Stimulated activated CD4-positive, alpha-beta T cell treated with anti-CD3 and anti-CD28 coated beads, Interleukin-2, amount 100 ng/mL, for 24 hours (primary cell): ENCODE measurements at places on chromosomes 7 and 10.

DNA sequence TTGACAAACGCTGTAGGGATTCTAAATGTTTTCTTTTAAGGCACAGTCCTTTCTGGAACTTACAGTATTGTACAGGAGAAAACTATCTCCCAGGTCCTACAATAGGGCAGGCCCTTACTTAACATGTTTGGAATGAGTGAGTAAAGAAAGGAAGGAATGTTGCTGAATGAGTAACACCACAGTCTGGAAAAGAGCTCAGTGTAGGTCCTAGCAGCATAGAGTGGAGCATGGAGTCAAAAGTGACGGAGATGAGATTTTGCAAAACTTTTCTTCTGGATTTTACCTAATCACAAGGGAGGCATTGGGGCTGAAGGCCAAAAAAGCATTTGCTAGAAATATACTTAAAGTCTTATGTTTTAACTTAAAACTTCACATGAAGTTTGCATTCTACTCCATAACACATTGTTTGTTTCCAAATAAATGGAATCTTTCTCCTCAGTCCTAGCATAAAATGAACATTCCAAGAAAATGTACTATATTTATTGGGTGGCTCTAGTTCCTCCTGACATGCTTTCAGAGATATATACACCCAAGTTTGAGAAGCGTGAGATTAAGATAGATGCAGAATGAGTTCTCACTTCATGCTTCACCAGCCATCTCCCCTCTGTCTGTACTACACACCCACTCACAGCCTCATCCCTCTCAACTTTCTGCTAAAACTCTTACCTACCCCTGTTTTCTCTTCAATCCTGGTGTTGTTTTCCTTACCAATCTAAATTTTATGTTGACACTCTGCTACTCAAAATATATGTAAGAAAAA, 20.2 kb upstream of the ADD3 start:
- DNase-seq = no peak

- no peak for DNase-seq
Measured at GRCh38 chr7:10662491-10662890, 311.2 kb upstream of the PHF14 start.

DNA sequence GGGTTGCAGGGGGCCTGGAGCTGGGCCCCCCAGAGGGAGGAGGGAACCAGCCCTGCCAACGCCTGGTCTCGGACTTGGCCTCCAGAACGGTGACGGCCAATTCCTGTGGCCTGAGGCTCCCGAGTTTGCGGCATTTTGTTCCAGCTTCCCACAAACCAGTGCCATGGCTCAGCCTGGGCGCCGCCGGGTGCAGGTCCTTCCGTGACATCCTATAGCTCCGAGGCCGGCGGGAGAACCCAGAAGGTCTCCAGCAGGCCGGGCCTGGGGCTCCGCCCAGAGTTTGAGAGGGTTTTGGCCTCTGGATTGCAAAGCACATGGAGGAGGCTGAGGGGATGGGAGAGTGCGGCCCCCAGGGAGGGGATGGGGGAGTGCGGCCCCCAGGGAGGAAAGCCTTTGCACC, 92.6 kb downstream of the UNCX start:
- DNase-seq = no peak

DNA sequence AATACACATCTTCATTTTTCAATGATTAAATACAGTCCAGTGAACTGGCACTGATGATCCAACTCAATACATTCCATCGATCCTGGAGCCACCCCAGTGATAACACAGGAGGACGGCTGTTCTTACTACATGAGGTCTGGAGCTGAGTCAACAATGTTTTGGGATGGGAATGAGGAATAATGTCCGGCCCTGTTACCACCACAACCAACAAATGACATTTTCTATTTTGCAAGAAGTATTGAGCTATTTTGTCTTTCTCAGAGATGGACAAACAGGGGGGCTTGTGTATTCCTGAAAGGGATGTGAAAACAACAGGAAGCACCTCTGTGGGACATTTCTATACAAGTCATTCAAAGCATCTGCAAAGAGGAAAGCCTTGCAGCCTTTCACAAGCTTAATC, 249.2 kb downstream of the PARD3 start:
- DNase-seq = no peak

- no peak for DNase-seq
Measured at GRCh38 chr7:81234896-81235295, 316.0 kb upstream of the SEMA3C start.

- no peak for DNase-seq
Measured at GRCh38 chr10:51806079-51806835, 106.9 kb upstream of the CSTF2T start.

- DNase-seq = no peak
Measured at GRCh38 chr10:21174715-21175495, 277.8 kb upstream of the NEBL start.

DNA sequence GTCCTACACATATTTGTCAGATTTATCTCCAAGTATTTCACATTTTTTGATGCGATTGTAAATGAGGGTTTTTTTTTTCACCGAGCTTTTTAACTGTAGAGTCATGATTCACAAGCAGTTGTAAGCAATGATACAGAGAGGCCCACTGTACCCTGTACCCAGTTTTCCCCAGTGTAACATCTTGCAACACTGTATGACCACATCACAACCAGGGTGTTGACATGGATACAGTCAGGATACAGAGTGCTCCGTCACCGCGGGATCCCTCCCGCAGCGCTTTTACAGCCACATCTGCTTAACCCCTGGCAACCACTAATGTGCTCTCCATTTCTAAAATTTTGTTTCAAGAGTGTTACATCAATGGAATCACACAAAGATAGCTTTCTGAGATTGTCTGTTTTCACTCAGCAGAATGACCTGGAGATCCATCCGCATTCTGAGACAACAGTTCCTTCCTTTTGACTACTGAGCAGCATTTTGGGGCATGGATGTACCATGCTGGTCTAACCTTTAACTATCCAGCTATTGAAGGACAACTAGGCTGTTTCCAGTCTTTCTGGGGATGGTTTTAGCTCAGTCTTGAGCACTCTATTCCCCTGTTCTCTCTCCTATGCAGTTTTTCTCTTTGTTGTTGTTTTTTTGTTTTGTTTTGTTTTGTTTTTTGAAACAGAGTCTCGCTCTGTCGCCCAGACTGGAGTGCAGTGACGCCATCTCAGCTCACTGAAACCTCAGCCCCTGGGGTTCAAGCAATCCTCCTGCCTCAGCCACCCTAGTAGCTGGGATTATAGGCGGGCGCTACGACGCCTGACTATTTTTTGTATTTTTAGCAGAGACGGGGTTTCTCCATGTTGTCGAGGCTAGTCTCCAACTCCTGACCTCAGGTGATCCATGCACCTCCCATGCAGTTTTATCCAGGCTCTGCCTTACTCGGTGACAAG, 25.9 kb downstream of the GPRIN2 start:
- no peak for DNase-seq

- DNase-seq = no peak
Measured at GRCh38 chr10:97333351-97333600, 1.3 kb downstream of the FRAT2 start.

- no peak for DNase-seq
Measured at GRCh38 chr10:17368708-17369272, 85.6 kb downstream of the ST8SIA6 start.

GRCh38 chr7:3356173-3356572, 55.1 kb downstream of the SDK1 start:
- DNase-seq = no peak

DNA sequence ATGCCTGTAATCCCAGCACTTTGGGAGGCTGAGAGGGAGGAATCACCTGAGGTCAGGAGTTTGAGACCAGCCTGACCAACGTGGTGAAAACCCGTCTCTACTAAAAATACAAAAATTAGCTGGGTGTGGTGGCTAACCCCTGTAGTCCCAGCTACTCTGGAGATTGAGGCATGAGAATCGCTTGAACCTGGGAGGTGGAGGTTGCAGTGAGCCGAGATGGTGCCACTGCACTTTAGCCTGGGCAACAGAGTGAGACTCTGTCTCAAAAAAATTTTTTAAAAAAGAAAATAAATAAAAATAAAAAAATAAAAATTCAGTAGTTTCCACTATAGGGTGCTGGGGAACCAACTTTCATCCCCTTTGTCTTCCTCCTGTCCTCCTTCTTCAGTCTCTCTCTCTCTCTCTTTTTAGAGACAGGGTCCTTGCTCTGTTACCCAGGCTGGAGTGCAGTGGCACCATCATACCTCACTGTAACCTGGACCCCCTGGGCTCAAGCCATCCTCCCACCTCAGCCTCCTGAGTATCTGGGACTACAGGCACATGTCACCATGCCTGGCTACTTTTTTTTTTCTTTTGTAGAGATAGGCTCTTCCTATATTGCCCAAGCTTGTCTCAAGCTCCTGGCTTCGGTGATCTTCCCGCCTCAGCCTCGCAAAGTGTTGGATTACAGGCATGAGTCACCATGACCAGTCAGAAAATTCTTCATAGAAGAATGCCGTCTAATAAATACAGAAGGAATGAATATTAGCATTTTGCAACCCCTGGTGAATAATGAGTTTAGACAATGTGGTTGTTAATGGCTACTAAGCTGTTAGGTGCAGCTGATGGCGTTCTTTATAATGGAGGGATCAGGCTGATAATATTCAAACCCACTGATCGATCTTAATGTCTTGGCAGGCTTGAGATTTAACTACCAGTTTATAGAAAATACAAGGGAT, 20.6 kb downstream of the RBM20 start:
- no peak for DNase-seq

- DNase-seq = no peak
Measured at GRCh38 chr10:52472406-52473146, 158.5 kb downstream of the DKK1 start.

DNA sequence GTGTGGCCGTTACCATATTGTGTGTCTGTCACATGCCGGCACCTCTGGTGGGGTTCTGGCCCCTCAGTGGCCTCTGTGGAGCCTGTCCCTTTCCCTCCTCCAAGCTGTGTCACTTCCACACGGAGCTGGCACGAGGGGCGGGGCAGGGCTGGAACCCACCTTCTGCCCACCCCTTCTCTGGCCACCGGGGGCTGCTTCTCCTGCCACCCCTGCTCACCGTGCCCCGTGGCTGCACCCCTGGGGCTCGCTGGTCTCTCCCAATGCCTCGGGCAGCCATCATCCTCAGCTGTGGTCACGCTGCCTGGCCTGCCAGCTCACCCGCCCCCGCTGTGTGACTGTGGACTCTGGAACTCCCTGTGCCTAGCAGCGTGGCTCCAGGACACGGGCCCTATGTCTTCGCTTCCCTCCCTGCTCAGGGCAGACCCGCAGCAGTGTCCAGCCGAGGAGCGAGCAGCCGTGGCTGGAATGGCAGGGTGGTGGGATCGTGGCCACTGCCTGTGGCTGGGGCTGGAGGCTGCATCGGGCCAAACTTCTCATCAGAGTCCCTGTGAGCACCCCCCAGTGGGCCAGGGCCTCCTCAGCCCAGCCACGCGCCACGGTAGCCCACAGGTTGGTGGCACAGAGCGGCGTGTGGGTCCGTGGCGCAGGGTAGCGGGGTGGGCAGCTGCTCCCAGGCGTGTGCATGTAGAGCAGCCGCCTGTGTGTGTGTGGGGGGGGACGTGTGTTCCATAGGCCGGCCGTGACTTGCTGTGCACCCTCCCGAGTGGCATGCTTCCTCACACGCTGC, 8.1 kb downstream of the TTYH3 start:
- no peak for DNase-seq

DNA sequence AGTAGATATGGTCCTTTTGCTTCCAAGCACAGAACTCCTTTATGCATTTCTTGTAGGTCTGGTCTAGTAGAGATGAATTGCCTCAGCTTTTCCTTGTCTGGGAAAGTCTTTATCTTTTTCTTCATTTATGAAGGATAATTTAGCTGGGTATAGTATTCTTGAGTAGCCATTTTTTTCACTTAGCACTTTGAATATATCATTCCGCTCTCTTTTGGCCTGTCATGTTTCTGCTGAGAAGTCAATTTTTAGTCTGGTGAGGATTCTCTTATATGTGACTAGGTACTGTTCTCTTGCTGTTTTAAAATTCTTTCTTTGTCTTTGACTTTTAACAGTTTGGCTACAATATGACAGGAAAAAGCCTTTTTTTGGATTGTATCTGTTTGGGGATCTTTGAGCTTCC, 68.6 kb upstream of the IMMP2L start:
- no peak for DNase-seq

- DNase-seq = no peak
Measured at GRCh38 chr10:43026039-43026973, 50.6 kb upstream of the RET start.

GRCh38 chr10:49300140-49300974, 1.4 kb downstream of the C10orf71 start:
- no peak for DNase-seq

- no peak for DNase-seq
Measured at GRCh38 chr7:17097668-17098297, 200.7 kb upstream of the AHR start.

GRCh38 chr10:73809061-73809818, 2.2 kb downstream of the NDST2 start:
- no peak for DNase-seq

DNA sequence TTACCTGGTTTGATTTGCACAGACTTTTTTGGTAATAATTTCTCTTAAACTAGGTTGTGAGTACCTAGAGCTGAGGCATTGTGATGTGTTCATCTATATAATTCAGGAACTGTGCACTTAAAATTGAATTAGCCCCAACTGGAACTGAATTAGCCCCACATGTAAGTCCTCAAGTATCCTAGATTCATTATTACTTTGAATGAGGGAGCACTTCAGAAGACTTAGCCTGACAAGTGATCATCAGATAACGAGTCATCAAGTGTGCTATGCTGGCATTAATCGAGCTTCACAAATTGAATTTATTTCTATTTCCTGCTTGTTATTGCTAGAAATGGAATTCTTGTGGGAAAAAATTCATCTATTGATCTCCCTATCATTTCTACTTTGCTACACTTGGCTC, 323.4 kb upstream of the SEMA3D start:
- DNase-seq = no peak

DNA sequence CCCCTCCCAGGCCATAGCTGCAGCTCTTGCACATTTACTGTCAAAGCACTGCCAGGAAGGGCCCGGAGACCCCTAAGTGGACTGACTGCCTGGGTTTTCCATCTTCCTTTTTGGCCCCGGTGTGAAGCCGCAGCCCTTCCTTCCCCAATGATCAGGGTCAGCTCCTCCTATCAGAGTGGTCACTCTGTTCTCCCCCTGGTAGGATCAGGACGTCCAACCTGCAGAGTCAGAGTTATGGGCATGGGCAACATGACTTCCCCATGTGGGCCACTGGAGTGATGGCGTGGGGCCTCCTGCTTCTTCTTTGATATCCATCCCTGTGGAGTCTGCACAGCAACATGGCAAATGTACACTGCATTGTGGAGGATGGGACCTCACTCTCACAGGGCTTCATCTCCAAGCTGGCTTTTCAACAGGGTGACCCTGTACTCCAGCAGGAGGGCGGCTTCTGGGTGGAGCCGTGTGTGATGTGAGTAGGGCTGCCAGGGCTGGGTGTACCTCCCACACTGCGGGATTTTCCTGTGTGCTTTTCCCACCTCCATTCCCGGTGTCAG, 6.4 kb upstream of the RAMP3 start:
- DNase-seq = no peak

- DNase-seq = peak; percentile 95
Measured at GRCh38 chr10:101060036-101060950, 1.5 kb upstream of the KAZALD1 start.

- no peak for DNase-seq
Measured at GRCh38 chr10:17216217-17216900, 11.7 kb upstream of the VIM start.

- no peak for DNase-seq
Measured at GRCh38 chr7:155887174-155887525, 74.9 kb upstream of the SHH start.
